Activated CD4-positive, alpha-beta T cell treated with anti-CD3 and anti-CD28 coated beads, Interleukin-2, amount 10 ng/mL, durations not matched to agents 7 days and 5 days (primary cell): ENCODE measurements at places on chromosomes 12 and 14. TPM values are rescaled to one million over a fixed set of nuclear protein-coding genes. Genes with fewer than 3 reads are reported as not detected.

DNA sequence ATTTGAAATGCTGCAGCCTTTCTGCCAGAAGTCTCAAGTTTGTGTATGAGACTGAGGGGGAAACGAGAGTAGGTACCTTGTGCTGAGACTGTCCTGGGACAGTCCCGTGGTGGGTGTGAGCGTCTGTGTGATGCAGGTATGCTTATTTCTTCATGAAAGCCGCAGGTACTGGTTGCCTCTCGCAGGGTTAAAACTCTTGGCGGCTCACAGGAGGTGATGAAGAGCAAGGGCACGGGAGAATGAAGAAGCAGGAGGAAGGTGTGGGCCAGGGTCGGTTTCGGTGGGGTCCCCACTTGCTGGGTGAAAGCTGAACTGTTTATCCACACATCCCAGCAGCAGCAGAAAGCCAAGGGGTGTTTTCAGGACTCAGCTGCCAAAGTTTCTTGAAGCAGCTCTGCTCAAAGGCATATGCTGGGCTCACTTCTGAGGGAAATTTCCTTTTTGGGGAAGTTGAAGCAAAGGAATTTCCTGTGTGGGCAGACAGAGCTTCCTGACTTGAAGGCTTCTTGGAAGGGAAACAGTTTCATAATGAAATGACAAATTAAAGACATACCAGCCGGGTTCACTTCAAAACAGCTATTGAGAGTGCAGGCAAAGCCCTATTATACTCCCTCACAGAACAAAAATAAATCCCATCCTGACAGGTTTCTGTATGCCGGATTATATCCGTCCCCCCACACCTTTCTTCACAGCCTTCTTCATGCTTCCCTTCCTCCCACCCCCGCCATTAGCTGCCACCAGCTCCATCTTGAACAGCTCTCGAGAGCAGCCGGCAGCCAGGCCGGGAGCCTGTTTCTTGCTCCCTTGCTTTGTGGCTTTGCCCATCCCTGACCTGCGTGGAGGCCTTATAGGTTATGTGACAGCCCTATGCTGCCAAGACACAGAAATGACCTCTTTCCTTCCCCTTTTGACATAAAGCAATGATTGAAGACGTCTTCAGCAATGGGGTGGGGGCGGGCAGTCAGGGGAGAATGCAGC, 116.6 kb downstream of the ETV6 start:
- H3K27me3 ChIP-seq = no peaks in the 10 kb centered on the region
- H3K4me1 ChIP-seq = peaks cover 86% of the 10 kb centered on the region
- peak overlapping the region; percentile 76 for H3K27ac ChIP-seq

DNA sequence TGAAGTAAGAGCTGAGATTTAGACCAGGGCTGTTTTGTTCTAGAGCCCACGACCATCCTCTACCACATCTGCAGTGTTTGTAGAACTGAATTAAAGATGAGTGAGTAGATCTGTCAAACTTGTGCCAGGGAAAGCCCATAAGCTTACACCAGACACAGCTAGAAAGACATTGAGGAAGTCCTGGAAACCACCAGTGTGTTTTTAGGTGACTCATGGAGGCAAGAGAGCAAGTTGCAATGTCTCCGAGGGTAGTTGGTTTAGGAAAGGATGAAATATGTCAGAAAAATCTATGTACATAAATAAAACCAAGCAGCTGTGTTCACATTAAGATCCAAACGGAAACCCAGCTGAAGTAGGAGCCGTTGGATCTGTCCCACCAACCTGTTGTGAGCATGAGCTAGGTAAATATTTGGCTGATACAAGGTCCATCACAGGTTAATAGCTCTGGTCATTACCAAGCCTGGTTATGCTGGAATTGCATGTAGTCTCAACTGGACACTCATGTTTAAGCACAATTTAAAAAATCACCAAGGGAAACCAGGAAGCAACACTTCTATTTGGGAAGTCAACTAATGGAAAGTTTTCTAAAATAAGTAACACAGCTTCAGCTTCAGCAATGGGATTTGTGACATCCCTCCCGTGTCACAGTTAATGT, 49.9 kb upstream of the PLEKHG3 start:
- H3K27ac ChIP-seq = no peak overlapping the region
- H3K4me1 ChIP-seq = peaks cover 17% of the 10 kb centered on the region
- no peak for DNase-seq
- H3K27me3 ChIP-seq = peaks cover 17% of the 10 kb centered on the region

- H3K4me3 ChIP-seq = no peak overlapping the region
- H3K4me1 ChIP-seq = peaks cover 17% of the 10 kb centered on the region
These were observed 42.4 kb upstream of the RAD51AP1 start for GRCh38 chr12:4496145-4496838.

DNA sequence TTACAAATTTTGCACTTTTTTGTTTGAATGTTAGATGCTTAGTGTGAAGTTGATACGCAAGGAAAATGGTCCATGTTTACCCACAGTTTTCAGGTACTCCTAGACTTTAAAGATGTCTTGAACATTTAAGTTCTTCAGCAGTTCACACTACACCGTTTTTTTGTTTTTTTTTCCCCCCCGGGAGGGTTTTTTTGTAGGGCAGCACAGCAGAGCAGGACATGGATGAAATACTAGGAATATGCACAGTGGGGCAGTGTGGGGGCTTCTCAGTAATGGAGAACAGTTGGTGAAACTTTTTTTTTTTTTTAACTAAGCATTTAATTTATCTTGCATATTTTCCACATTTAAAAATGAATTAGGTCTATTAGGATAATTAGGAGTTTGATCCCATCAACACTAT, 4.9 kb downstream of the RAN start:
- H3K27ac ChIP-seq = no peak overlapping the region
- H3K4me1 ChIP-seq = peaks cover 69% of the 10 kb centered on the region
- peaks cover 56% of the 10 kb centered on the region for H3K36me3 ChIP-seq

The OR4K1 gene
- not detected for total RNA-seq

DNA sequence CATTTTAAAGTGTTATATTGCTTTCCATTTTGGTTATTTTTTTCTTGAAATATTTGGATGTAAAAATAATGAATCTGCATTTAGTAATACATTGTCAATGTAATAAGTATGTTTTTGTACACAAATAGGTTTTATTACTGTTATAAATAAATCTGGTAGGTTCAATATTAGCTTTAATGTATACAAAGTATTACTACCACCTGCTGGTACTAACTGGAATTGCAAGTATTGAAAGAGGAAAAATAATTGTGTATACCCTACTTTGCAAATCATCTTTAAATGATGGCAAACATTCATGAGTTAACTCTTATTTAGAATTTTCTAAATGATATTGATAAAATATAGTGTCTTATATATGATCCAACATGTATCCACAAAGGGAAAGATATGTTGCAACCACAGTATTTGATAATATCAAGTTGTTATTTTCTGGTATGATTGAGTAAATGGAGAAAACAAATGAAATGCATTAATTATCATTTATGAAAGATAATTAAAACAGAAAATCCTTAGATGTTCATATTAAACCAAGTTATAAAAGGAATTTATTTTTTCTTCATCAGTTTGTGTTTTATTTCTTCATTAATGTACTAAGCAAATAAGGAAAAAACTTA, 3.2 kb downstream of the OR4K2 start:
- H3K27ac ChIP-seq = no peak overlapping the region
- no peak overlapping the region for H3K4me3 ChIP-seq
- H3K27me3 ChIP-seq = no peaks in the 10 kb centered on the region
- no peaks in the 10 kb centered on the region for H3K36me3 ChIP-seq
- no peak for DNase-seq

GRCh38 chr12:47772738-47773061, 338 bp upstream of the SLC48A1 start:
- H3K36me3 ChIP-seq = no peaks in the 10 kb centered on the region
- peak overlapping the region; percentile 68 for H3K27ac ChIP-seq
- DNase-seq = no peak
- peaks cover 9% of the 10 kb centered on the region for H3K27me3 ChIP-seq
- peaks cover 36% of the 10 kb centered on the region for H3K4me1 ChIP-seq

DNA sequence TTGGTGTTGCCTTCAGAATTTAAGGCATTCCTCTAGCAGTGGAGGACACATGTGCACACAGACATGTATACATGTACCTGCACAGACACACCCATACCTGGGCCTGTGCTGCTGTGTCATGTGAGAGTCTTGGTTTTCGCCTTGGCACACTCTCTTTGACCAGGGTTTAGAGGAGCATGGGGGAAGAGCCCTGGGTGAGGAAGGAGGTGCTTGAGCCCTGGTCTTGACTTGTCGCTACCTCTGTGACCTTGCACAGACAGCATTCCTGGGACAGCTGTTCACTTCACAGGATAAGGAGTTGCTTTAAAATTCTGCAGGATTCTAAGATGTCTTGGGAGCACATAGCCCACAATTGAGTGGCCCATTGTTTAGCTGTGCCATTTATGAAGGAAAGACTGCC, 94.7 kb downstream of the DDX51 start:
- H3K27me3 ChIP-seq = no peaks in the 10 kb centered on the region
- peak overlapping the region; percentile 1 for H3K27ac ChIP-seq
- DNase-seq = no peak
- H3K4me1 ChIP-seq = no peaks in the 10 kb centered on the region

The CCDC177 gene
- total RNA-seq = not detected

- no peaks in the 10 kb centered on the region for H3K27me3 ChIP-seq
- H3K4me1 ChIP-seq = peaks cover 53% of the 10 kb centered on the region
- H3K36me3 ChIP-seq = peaks cover 4% of the 10 kb centered on the region
These were observed 13.2 kb downstream of the PGF start for GRCh38 chr14:74942181-74942580.

DNA sequence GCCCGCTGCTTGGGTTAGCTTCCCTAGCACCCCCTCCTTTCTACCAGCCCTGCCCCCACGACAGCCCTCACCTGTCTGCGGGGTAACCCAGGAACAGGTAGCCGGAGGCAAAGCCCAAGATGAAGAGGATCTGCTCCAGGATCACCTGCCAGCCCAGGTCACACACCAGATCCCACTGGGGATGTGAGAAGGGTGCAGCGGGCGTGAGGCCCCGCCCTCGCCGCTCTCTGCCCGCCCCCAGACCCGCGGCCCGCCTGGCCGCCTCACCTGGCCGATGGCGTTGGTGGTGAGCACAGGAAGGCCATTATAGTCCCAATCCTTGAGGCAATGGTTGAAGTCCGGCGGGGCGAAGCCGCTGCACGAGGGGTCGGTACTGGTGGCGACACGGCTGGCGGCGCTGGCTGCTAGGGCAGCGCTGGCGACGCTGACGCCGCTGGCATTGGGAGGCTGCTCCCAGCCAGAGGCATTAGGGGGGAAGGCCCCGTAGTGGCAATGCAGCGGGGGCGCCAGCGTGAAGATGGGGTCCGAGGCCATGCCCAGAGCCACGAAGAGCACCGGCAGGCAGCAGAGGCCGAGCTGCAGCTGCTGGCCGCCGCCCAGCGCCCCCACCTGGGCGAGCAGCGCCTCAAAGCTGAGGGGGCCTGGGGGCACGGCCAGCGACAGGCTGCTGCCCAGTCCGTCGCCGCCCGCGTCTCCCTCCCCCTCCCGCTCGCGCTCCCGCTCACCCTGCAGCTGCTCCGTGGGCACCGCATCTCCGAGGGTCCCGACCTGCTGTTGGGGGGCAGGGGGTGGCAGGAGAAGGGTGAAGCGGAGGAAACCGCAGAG, 794 bp downstream of the SLC22A17 start:
- peak overlapping the region; percentile 66 for H3K4me3 ChIP-seq
- no peaks in the 10 kb centered on the region for H3K36me3 ChIP-seq
- DNase-seq = no peak
- H3K27me3 ChIP-seq = peaks cover 41% of the 10 kb centered on the region
- H3K4me1 ChIP-seq = peaks cover 9% of the 10 kb centered on the region
- no peak overlapping the region for H3K27ac ChIP-seq

The SRSF5 gene
- 390 TPM for total RNA-seq

DNA sequence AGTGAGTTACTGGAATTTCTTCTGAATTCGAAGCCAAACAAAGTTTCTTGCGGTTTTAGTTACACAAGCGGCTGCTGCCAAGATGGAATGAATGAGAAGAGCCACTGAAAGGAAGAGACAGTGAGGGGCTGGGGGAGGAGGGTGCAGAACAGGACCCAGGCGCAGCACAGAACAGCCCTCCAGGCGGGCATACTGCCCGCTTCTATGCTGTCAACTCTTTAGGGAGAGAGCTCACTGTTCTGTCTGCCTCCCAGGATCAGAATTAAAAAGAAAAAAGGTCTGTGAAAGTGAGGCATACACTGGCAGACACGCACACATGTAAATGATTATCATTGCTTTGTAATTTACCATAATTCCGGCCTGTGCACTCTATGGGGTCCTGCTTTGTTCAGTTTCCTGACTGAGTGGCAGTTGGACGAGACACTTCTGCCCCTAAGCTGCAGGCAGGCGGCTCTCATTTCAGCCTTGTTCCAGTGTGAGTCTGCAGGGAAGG, 231.6 kb downstream of the CACNA1C start:
- DNase-seq = no peak
- H3K4me3 ChIP-seq = no peak overlapping the region
- H3K36me3 ChIP-seq = no peaks in the 10 kb centered on the region
- H3K27ac ChIP-seq = no peak overlapping the region

DNA sequence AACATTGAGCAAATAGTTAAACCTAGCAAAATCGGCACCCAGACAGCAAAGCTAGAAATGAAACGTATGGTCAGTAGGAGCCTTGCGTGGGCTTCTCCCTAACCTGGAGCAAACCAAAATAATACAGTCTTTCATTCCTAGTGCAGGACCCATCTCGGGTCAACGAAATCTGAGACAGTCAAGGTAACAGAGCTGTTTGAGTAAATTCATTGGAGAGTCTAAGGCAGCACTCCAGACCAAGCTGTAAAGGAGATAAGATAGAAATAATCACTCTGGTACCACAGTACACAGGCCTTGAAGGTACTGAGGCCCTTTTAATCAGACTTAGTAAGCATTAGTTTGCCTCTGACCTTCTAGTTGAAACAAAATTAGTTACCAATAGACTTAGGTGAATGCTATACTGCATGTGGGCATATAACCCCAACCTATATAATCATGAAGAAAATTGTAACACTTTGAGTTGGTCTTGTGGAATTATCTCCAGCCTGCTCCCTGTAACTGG, 54.4 kb upstream of the BICD1 start:
- DNase-seq = no peak
- H3K4me3 ChIP-seq = no peak overlapping the region
- peaks cover 3% of the 10 kb centered on the region for H3K36me3 ChIP-seq

The NGB gene
- not detected for total RNA-seq

- no peaks in the 10 kb centered on the region for H3K27me3 ChIP-seq
- no peaks in the 10 kb centered on the region for H3K36me3 ChIP-seq
- H3K4me3 ChIP-seq = no peak overlapping the region
- DNase-seq = no peak
- H3K4me1 ChIP-seq = no peaks in the 10 kb centered on the region
These were observed 128.1 kb downstream of the PRKD1 start for GRCh38 chr14:29799464-29800095.

The SLC38A4 gene
- total RNA-seq = not detected

DNA sequence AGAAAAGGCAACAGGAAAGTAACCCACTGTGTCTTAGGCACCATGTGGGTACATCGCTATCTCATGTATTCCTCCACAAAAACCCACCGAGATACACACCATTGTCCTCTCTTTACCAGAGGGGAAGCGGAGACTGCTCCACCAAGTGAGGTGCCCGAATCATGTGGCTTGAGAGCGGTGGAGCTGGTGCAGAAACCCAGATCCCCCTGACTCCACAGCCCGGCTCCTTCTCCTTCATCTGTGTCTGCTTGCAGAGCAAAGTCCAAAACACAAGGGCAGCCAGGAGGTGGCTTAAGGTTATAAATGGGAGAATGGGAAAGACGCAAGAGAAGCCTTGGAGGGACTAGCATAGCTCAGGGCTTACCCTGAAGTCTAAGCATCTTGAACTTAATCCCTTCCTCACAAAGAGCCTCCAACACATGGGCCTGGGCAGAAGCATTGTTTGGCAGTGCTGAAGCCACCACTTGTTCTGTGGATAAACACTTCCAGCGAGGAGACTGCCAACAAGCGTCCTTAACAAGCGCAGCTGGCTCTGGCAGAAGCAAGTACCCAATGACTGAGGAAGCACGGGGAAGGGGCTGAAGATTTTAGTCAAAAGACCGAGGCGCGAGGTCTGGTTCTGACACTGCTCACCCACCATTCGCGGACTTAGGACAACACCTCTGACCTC, 83.0 kb downstream of the TTC7B start:
- H3K27me3 ChIP-seq = no peaks in the 10 kb centered on the region
- no peaks in the 10 kb centered on the region for H3K4me1 ChIP-seq
- no peak overlapping the region for H3K27ac ChIP-seq
- no peak overlapping the region for H3K4me3 ChIP-seq
- H3K36me3 ChIP-seq = no peaks in the 10 kb centered on the region
